ENCODE measurements at places on chromosomes 4 and X.

- DNase-seq = no peak
- H3K27ac ChIP-seq = no peak overlapping the region
- H3K36me3 ChIP-seq = peaks cover 25% of the 10 kb centered on the region
- peaks cover 46% of the 10 kb centered on the region for H3K4me1 ChIP-seq
Measured at GRCh38 chr4:151000747-151001429, 14.2 kb downstream of the LRBA start.

- no peak for DNase-seq
- no peaks in the 10 kb centered on the region for H3K4me1 ChIP-seq
- no peak overlapping the region for H3K27ac ChIP-seq
- peaks cover 3% of the 10 kb centered on the region for H3K27me3 ChIP-seq
- no peak overlapping the region for H3K4me3 ChIP-seq
Measured at GRCh38 chr4:142913461-142914030, 67.4 kb upstream of the INPP4B start.

DNA sequence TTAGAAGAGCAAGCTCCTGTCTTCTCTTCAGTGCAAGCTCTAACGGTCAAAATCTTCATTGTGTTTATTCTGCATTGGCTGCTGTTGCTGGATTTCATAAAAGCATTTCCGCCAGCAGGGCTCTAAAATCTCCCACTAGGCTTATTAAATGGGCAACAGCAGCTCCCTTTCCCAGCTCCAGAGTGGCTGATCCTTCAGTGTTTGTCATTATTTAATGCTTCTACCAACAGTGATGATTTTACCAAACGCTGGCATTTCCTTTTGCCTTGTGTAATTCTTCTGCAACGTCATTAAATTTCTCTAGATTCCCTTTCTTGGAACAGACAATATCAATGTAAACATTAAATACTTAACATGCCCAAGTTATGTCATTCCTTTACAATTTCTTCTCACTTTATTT, 20.1 kb downstream of the SLC7A11 start:
- no peak overlapping the region for H3K27ac ChIP-seq
- peaks cover 1% of the 10 kb centered on the region for H3K36me3 ChIP-seq
- H3K4me3 ChIP-seq = no peak overlapping the region
- H3K4me1 ChIP-seq = no peaks in the 10 kb centered on the region

DNA sequence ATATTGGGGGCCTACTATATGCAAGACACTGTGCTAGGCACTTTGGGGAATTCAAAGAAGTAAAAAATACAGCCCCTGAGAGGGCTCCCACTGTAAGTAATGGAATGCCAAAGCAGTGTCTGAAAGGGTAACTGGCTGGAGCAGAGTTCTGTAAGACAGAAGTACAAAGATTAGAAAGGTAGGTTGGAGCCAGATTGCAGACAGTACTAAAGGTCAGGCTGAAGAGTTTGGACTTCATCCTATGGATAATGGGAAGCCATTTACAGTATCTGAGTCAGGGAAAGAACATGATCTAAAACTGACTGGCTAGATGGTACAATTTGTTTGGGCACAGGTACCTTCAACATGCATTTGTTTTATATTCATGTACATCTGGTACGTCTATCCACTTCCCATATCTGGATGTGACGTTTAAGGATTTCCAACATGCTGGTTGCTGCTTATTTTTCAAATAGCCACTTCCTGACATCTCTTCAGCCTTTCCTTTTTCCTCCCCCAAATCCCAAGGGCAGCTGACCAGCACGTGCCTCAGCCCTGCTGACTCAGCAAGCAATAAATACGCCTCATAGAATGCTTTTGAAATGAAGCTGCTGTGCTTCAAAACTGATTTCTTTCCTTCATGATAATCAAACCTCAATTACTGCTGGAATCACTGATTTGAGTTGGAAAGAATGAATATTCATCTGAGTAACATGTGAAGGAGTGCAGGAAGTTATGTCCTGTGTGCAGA, 9.5 kb downstream of the ENOX2 start:
- no peaks in the 10 kb centered on the region for H3K36me3 ChIP-seq
- peaks cover 5% of the 10 kb centered on the region for H3K4me1 ChIP-seq
- no peak for DNase-seq

DNA sequence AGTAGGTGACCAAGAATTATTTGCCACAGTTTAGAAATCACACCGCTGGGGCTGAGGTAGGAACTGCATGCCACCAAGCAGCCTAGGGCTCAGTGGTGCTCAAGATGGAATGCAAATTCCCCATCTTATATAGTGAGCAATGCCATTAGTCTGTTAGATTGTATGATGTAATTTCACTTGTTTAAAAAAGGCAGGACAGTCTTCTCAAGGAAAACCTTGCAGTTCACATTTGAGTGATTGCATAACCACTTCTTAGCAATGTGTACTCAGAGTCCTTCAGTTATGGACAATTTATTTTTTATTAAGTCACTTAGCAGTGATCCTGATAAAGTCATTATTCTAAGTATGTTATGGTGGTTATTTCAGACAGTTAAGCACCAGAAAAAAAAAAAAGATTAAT, 142.9 kb upstream of the SFRP2 start:
- no peak for DNase-seq
- H3K27ac ChIP-seq = no peak overlapping the region
- no peak overlapping the region for H3K4me3 ChIP-seq
- peaks cover 70% of the 10 kb centered on the region for H3K27me3 ChIP-seq

DNA sequence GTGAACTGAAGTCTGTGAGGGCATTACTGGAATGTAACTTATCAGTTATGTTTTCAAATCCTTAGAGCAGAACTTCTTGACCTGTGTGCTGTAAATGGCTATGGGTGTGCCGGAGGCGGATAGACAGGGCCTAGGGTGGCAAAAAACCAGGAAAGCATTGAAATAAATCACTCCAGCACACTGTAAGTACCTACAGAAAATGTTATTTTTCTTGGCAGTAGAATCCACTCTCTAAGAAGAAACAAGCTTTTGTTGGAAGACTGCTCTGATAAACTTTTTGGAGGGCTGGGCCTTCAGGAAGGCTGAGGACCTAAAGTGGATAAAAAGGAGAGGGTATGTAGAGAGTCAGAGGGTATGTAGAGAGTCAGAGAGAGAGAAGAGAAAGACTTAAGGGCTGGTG, 14.9 kb downstream of the CPE start:
- no peaks in the 10 kb centered on the region for H3K4me1 ChIP-seq
- no peak for DNase-seq
- no peaks in the 10 kb centered on the region for H3K36me3 ChIP-seq
- no peak overlapping the region for H3K27ac ChIP-seq

DNA sequence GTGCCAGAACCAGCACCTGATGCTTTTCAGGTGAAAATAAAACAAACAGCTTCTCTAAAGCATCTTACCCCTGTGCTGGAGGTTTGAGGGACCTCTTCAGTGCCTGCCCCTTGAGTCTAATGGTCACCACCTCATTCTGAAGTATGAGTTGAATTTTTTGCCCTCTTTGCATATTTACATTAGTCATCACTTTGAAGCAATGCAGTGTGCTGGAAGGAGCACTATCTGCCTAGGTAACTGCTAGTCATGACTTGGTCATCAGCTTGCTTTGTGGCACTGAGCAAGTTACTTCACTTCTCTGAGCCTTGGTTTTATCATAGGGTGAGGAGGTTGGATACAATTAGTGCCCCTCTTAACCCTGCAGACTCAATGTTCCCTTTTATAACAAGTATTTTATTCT, 44.9 kb downstream of the SPATA18 start:
- no peaks in the 10 kb centered on the region for H3K4me1 ChIP-seq
- H3K4me3 ChIP-seq = no peak overlapping the region
- H3K27ac ChIP-seq = no peak overlapping the region
- no peak for DNase-seq
- peaks cover 21% of the 10 kb centered on the region for H3K27me3 ChIP-seq
- H3K36me3 ChIP-seq = no peaks in the 10 kb centered on the region

- DNase-seq = peak; percentile 0
- peak overlapping the region; percentile 63 for H3K27ac ChIP-seq
- H3K27me3 ChIP-seq = peaks cover 13% of the 10 kb centered on the region
- H3K4me3 ChIP-seq = no peak overlapping the region
- H3K36me3 ChIP-seq = no peaks in the 10 kb centered on the region
Measured at GRCh38 chrX:75067931-75068330, 88.2 kb downstream of the ABCB7 start.

GRCh38 chr4:152106781-152107321, 346.0 kb upstream of the GATB start:
- H3K4me1 ChIP-seq = peaks cover 78% of the 10 kb centered on the region
- peak overlapping the region; percentile 87 for H3K27ac ChIP-seq
- no peaks in the 10 kb centered on the region for H3K27me3 ChIP-seq
- DNase-seq = no peak
- no peak overlapping the region for H3K4me3 ChIP-seq

GRCh38 chr4:85587952-85588351, 113.0 kb downstream of the ARHGAP24 start:
- H3K4me1 ChIP-seq = no peaks in the 10 kb centered on the region
- no peak overlapping the region for H3K27ac ChIP-seq
- H3K4me3 ChIP-seq = no peak overlapping the region
- no peaks in the 10 kb centered on the region for H3K27me3 ChIP-seq
- H3K36me3 ChIP-seq = no peaks in the 10 kb centered on the region
- DNase-seq = no peak

GRCh38 chr4:107442538-107443111, 277.4 kb downstream of the PAPSS1 start:
- H3K27ac ChIP-seq = no peak overlapping the region
- H3K4me1 ChIP-seq = no peaks in the 10 kb centered on the region
- H3K4me3 ChIP-seq = no peak overlapping the region
- no peaks in the 10 kb centered on the region for H3K36me3 ChIP-seq

DNA sequence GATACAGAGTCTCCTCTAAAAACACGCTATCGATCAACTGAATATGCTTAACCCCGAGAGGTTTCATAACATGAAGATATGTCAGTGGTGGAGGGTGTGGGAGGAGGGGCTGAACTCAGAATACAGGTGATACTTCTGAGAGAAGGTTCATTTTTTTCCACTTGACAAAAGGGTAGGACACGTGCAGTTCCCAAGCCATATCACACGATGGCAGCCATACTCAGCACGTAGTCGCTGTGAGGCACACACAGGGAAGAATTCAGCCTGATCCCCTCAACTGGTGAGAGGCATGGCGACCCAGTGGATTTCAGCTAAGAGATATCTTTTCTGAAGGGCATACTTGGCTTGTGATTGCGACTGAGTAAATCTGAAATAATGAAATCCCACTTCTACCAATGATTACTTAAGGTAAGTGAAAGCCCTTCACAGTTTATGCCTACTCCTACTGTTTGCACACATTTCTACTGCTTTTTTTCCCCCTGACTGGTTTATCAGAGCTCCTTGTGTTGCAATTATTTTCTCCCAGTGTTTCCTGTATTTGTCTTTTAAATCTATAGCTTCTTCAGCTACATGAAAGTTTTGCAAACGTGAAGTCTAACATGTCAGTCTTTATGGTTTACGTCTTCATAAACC, 133.1 kb downstream of the CORIN start:
- no peaks in the 10 kb centered on the region for H3K36me3 ChIP-seq
- no peak overlapping the region for H3K27ac ChIP-seq
- peaks cover 34% of the 10 kb centered on the region for H3K27me3 ChIP-seq
- no peak overlapping the region for H3K4me3 ChIP-seq
- H3K4me1 ChIP-seq = no peaks in the 10 kb centered on the region
- DNase-seq = peak; percentile 2

DNA sequence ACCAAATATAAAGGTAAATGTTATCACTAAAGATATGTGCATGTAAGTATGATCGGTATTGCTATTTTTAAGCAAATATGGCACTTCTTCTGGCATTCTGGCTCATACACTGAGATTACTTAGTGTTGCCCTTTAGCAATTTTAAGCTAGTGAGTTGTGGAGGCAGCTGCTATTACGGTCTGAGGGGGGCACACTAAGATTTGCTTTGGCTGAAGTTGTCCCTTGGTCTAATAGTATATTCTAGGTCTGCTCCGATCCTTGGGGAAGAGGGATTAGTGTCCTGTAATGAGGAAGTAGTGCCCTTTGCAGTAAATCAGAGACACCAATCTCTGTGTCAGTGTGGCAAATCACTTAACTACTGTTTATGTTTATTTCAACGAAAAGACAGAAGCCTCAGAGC, 196.5 kb upstream of the FTHL17 start:
- H3K27ac ChIP-seq = no peak overlapping the region
- H3K27me3 ChIP-seq = peaks cover 23% of the 10 kb centered on the region
- H3K4me1 ChIP-seq = no peaks in the 10 kb centered on the region
- no peaks in the 10 kb centered on the region for H3K36me3 ChIP-seq
- H3K4me3 ChIP-seq = no peak overlapping the region

DNA sequence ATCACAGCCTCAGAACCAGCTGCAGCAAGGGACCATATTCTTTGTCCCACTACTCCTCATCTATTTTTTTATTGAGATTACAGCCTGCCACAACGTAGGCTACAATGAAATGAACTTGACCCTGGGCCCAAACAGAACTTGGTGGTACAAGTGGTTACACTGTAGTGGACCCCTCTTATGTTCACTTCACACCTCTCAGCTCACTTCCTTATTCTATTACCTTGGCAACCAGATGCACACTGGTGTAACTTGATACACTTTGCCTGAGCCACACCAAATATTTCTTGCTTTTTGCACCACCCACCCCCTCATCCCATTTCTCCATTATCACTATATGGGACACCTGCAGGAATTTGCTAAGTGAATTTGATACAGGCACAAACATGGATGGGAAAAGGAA, 105.8 kb downstream of the CXCL13 start:
- no peak overlapping the region for H3K4me3 ChIP-seq
- peaks cover 11% of the 10 kb centered on the region for H3K4me1 ChIP-seq
- no peak overlapping the region for H3K27ac ChIP-seq
- no peaks in the 10 kb centered on the region for H3K27me3 ChIP-seq

GRCh38 chrX:67555578-67556203, 11.9 kb downstream of the AR start:
- peak; percentile 2 for DNase-seq
- no peak overlapping the region for H3K4me3 ChIP-seq
- H3K27me3 ChIP-seq = peaks cover 37% of the 10 kb centered on the region

- no peaks in the 10 kb centered on the region for H3K36me3 ChIP-seq
- DNase-seq = no peak
- no peaks in the 10 kb centered on the region for H3K27me3 ChIP-seq
- no peak overlapping the region for H3K4me3 ChIP-seq
Measured at GRCh38 chrX:146409528-146409927, 400.0 kb upstream of the CXorf51B start.

GRCh38 chr4:165301833-165302232, 25.6 kb upstream of the MSMO1 start:
- H3K27me3 ChIP-seq = no peaks in the 10 kb centered on the region
- peak overlapping the region; percentile 82 for H3K27ac ChIP-seq
- H3K4me1 ChIP-seq = peaks cover 35% of the 10 kb centered on the region
- H3K4me3 ChIP-seq = peak overlapping the region; percentile 76
- no peak for DNase-seq
- no peaks in the 10 kb centered on the region for H3K36me3 ChIP-seq

- no peak for DNase-seq
- H3K36me3 ChIP-seq = no peaks in the 10 kb centered on the region
- peaks cover 6% of the 10 kb centered on the region for H3K27me3 ChIP-seq
- no peak overlapping the region for H3K27ac ChIP-seq
- H3K4me3 ChIP-seq = no peak overlapping the region
- H3K4me1 ChIP-seq = no peaks in the 10 kb centered on the region
Measured at GRCh38 chrX:12657433-12657832, 133.8 kb upstream of the PRPS2 start.

Measured in activated T-cell treated with anti-CD3 and anti-CD28 coated beads, Interleukin-2, amount 50 U/mL, for 72 hours (primary cell).